ENCODE measurements at places on chromosomes 11 and 22.

DNA sequence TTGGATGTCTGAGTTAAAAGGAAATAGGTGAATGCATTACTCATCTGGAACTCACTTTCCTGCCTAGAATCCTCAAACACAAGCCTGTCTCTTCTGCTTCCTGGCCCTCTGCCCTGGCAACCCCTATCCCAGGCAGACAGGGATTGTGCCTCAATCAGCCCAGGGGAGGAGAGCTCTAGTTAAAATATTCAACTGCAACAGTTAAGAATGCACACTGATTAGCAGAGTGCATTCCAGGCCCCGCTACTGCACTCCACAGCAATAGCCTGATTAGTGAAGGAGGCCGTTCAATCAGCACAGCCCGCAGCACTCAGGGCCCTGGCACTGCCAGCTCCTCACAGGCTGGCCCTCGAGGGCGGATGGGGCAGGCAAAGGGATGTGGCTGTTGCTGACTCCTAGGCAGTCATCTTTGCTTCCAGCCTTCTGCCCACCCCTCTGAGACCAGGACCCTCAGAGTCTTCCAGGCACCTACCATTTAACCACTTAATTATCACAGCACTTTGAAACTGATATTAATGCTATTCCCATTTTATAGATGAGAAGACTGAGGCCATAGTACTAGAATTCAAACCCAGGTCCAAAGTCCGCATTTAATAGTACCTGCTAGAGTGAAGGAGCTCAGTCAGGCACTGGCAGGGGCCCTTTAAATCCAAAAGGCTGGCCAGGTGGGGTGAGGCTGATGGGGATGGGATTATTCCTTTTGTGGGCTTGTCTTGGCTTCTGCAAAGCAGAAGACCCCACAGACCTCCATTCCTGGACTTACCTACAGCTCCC is 435.3 kb downstream of the SOX6 start:
- no peak for DNase-seq

DNA sequence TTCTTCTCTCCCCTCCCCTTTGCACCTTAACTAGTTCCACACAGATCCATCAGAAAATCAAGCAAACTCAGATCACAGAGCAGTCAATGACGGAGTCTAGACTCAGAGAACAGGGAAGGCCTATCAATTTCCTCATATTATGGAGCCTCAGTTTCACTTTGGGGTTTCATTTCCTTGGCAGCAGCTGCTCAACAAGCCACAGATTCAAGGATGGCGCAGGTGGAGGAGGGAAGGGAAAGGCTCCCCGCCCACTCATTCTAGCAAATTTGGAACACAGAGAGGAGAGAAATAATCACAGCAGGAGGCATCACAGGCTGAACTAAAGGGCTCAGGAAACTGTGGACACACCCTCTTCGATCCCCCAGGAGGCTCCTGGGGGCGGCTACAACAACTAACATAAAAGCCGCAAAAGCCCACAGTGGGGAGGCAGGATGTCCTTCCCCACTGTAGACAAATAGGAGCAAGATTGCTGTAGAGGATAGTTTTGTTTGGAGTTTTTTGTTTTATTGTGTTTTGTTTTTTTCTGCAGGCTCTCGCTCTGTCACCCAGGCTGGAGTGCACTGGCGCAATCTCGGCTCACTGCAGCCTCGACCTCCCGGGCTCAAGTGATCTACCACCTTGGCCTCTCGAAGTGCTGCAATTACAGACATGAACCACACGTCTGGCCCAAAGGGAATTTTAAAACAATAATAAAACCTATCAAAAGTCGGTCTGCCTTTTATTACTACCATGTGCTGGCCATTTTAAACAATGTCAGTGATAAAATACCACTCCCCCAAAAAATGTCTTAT is 3.4 kb downstream of the PLAAT3 start:
- DNase-seq = no peak

DNA sequence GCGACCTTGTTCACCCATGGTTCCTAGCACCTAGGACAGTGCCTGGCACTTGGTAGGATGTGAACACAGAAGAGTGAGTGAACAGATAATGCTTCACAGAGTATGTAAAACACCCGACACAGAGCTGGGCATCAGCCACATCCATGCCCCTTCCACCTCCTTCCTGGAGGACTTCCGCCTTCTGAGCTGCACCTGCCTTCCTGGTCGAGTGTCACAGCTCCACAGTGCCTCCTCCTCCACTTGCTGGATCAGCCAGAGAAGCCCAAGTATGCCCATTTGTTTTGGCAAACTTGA is 20.1 kb downstream of the PRDM11 start:
- DNase-seq = no peak

- no peak for DNase-seq
These were observed 5.3 kb downstream of the GRAP2 start for GRCh38 chr22:39906207-39906606.

- no peak for DNase-seq
These were observed 331.8 kb upstream of the MPPED2 start for GRCh38 chr11:30917859-30918478.

- DNase-seq = no peak
These were observed 121.5 kb upstream of the TEAD1 start for GRCh38 chr11:12552692-12553091.

- no peak for DNase-seq
These were observed 5.4 kb downstream of the NADSYN1 start for GRCh38 chr11:71458146-71459070.

DNA sequence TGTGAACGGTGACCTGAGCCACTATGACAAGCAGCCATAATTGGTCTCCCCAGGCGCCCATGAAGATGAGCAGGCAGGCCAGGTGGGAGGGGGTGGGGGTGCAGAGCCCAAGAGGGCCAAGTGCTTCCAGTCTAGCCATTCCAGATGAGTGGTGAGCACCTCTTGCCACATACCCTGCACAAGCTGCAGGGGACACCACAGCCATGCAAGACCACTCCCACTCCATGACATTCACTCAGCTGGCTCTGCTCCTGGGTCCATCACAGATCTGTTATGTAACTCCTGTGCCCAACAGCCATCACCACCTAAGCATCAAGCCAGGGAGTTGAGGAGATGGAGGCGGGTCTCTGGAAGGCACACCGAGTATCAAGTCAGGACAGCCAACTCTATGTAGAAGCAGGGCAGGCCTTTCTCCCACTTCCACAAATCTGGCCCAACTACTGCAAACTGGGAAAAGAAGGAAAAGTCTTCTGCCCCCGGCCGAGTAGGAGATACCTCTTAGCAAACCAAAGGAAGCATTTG is 8.4 kb downstream of the TMEM184B start:
- no peak for DNase-seq

- no peak for DNase-seq
These were observed 7.7 kb downstream of the SLC37A2 start for GRCh38 chr11:125070699-125071254.

- DNase-seq = no peak
These were observed 53.3 kb upstream of the PRDM11 start for GRCh38 chr11:45092901-45093760.

DNA sequence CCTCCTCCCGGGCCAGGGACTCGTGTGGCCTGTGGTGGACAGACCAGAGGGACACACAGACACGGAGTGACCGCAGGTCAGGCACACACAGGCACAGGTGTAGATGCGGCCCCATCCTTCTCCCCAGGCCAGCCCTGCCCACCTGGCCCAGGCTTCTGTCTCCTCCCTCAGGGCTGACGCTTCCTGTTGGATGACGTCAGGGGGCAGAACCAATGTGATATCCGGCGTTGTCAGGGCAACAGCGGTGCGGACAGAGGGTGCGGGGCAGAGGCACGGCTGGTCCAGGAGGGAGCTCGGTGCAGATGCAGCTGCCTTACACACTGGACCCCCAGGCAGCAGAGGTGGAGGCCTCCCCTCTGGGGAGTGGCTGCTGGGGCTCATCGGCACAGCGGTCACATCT is 2.9 kb upstream of the TUBGCP6 start:
- DNase-seq = no peak

DNA sequence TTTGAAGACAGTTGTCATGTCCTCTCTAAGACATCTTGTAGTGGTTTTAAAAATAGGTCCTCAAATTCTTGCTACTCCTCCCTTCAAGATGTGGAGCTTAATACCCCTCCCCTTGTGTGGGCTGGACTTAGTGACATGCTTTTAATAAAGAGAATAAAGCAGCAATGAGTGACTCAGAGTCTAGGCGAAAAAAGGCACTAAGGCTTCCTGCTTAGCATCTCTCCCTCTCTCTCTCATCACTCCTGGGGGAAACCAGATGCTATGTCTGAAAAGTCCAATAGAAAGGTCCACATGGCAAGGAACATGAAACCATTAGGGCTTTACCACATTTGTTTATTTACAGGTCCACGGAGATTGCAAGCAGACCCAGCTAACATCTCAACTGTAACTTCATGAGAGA is 11.7 kb downstream of the SERGEF start:
- no peak for DNase-seq

- DNase-seq = no peak
These were observed 32.5 kb upstream of the FAT3 start for GRCh38 chr11:92192141-92192540.

- DNase-seq = no peak
These were observed 5.6 kb downstream of the SLC36A4 start for GRCh38 chr11:93192163-93192562.

DNA sequence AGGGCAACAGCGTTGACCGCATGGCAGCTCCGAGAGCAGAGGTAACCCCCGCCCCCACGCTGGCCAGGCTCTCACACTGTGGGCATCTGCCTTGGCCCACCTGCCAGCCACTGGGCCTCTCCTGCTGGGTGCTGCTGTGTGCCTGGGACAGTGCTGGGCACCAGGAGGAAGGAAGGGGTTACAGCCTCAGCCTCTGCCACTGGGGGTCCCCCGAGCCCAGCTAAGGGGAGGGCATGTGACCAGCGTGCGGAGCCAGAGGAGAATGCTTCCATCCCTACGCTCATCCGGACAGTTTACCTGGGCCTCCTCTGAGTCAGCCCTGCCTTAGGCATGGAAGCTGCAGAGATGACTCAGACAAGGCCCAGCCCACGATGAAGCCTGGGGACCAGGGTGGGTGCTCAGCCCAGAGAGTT is 10.9 kb downstream of the NCF4 start:
- DNase-seq = no peak

- no peak for DNase-seq
These were observed 24.2 kb downstream of the RTN3 start for GRCh38 chr11:63705526-63705925.

DNA sequence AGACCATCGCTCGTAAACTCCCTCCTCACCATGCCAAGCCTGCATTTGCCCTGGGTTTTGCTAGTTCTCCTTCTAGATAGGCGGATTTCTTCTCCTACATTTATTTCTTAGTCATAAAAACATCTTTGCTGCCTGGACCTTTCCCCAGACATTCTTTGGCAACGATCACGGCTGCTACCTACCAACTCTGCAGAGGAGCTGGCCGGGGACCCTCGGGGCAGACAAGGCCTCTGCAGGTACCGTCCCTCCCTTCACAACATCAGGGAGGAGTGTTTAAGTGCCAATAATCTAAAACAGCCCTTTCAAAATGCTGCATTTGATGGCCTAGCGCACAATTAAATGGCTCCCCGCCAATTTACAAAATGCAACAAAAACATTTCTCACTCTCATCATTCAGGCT is 34.4 kb downstream of the BRD1 start:
- DNase-seq = no peak

DNA sequence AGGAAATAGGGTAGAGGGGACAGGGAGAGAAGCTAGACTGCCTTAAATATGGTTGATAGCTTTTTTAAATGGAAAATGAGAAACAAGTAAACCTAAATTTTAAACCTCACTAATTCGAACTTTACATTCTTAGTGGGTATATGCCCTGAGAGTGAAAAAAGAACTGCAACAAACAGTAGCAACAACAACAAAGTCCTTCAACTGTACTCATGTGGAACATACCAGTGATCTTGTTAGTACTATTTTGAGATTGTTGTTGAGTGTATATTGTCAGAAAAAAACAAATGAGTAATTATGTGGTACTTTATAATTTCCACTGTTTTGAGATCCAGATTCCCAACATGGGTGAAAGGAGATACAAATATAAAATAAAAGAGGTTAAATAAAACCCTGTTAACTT is 88.9 kb upstream of the TNRC6B start:
- DNase-seq = no peak

DNA sequence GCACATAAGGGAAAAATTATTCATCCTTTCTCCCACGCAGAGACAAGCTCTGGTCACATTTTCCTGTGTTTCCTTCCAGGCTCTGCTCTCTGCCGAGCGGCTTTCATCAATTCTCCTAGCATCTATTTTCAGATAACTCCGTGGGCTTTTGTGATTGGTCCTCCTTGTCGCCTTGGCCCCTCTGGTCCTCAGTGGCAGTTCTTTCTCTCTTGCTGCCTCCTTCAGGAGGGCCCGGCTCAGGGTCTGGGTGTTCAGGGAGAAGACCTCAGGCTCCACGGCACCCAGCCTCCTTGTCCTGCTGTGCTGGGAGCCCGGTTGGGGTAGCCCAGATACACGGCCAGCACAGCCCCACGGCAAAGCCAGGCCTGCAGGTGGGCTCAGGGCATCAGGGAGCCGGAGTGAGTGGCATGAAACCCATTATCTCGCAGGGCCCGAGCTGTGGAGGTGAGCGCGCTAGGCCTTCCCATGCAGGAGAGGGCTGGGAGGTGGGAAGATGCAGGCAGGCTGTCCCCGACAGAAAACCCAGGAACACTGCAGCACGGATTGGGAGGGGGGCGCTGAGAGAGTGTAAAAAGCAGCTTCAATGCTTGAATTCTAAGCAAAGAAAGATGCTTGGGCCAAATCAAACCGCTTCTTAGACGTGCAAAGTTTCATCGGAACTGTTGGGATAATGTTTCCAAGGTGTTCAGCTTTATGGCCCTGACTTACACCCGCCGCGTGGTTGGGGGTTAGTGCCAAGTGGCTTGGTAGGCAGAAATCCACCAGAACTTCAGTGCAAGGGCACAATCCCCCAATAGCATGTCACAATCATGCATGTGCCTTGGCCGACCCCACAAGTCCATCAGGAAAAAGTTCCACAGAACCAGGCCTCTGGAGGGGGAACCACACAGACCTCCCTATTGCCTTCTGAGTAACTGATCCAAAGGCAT is 81.9 kb upstream of the WNT7B start:
- no peak for DNase-seq

DNA sequence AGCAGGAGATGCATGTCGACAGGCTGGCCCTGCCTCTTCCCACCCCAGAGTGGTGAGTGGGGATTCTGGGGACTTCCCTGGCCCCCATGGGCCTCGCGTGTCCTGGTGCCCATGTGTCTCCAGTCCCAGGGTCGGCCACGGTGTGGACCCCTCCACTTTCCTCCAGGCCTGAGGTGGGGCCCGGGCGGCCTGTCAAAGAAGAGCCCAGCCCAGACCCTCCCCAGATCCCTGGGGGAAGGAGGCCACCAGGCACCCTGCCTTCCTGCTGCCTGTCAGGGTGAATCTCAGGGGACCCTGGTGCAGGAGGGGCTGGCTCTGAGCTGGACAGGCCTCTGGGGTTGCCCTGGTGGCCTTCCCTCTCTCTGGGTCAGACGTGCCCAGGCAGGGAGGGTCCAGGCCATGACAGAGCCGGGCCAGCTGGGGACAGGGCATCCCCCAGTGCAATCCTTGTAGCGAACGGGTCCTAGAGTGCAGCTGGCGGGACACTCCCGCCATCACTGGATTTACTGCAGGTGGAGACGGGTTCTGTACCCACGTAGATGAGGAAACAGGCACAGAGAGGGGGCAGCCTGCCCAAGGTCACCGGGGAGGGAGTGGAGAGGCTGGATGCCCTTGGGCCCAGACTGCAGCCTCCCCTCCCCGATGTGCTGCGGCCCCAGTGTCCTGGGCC is 13.5 kb upstream of the MUC6 start:
- no peak for DNase-seq

GRCh38 chr11:61775606-61776554 is 16.5 kb downstream of the TMEM258 start:
- DNase-seq = no peak
